ENCODE measurements at places on chromosomes 16 and 17.

DNA sequence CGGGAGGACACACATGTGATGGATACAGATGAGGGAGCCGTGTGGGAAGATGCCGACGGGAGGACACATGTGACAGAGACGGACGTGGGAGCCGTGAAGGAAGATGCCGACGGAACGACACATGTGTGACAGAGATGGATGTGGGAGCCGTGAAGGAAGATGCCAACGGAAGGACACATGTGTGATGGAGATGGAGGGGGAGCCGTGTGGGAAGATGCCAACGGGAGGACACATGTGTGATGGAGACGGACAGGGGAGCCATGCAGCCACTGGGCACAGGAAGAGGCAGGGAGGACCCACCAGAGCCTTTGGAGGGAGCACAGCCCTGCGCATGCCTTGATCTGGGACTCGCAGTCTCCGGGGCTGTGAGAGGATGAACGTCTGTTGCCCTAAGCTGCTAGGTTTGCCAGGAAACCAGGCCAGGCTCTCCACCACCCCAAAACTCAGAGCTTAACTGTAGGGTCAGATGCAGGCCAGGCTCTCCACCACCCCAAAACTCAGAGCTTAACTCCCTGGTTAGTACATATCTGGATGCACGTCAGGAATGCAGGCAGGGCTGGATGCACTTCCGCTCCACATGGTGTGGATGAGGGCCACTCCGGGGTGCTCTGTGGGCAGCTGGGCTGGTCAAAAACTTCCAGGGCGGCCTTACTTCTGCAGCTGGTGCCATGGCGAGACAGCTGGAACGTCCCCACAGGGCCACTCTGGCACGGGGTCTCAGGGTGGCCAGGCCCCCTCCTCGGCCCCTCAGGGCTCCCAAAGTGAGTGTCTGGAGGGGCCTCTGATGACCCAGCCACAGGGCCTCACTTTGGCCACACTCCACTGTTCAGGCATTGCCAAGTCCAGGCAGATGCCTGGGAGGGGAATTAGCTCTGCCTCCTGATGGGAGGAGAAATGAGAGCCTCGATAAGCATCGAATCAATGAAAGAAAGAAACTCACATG is 47.7 kb upstream of the ZNF469 start:
- DNase-seq = no peak

DNA sequence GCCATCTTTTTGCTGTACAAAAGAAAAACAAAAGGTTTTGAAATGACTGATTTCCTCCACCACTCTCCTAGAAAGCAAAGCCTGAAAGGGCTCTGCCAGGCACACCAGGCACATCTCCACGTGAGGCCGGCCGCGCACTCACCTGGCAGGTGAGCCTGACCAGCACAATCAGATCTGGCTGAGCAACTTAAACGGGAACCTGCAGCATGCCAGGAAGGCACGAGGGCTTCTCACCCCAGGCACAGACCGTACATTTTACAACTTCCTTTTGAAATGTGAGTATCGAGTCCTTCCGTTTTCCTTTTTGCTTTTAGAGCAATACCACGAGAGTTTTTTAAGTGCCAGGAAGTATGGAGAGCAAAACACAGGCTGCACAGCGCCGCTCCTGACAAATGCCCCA is 22.5 kb downstream of the SLC38A10 start:
- no peak for DNase-seq

- no peak for DNase-seq
Measured at GRCh38 chr17:28774206-28774605, 30.4 kb downstream of the TRAF4 start.

- DNase-seq = no peak
Measured at GRCh38 chr17:51298508-51299371, 38.4 kb downstream of the UTP18 start.

GRCh38 chr17:49890077-49890821 is 42.4 kb upstream of the TAC4 start:
- no peak for DNase-seq

GRCh38 chr16:70253291-70254106 is 1.8 kb upstream of the EXOSC6 start:
- DNase-seq = no peak

GRCh38 chr16:3304370-3304769 is 860 bp downstream of the TIGD7 start:
- DNase-seq = no peak

DNA sequence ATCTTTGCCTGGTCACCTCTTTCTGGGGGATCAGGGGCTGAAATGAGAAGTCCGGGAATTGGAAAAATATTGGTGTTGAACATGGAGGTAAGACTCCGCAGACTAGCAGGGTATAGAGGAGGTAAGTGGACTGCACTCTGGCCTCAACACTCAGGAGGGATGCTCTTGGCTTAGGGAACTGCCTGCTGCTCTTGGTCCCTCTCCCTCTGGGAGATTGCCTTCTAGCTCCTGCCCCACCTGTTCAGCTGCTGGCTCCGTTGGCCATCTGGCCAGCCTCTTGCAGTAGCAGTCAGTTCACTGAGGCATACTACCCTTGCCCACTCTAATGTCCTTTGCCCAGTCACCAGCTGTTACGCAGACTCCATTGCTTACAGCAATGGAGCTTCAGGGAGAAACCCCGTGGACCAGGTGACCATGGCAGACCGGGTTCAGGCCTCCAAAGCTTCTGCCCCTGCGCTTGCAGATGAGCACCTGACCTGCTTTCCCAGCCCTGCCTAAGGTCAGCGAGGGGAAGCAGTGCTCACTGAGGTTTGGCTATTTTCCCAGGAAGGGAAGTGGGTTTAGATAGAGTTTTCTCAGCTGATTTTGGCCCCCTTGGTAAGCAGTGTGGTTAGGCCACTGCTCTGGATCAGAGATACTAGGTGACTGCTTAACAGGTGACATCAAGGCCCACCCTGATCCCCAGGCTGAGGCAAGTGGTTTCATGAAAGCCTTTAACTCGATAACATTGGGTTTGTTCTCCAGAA is 11.9 kb downstream of the CDK5RAP3 start:
- no peak for DNase-seq

DNA sequence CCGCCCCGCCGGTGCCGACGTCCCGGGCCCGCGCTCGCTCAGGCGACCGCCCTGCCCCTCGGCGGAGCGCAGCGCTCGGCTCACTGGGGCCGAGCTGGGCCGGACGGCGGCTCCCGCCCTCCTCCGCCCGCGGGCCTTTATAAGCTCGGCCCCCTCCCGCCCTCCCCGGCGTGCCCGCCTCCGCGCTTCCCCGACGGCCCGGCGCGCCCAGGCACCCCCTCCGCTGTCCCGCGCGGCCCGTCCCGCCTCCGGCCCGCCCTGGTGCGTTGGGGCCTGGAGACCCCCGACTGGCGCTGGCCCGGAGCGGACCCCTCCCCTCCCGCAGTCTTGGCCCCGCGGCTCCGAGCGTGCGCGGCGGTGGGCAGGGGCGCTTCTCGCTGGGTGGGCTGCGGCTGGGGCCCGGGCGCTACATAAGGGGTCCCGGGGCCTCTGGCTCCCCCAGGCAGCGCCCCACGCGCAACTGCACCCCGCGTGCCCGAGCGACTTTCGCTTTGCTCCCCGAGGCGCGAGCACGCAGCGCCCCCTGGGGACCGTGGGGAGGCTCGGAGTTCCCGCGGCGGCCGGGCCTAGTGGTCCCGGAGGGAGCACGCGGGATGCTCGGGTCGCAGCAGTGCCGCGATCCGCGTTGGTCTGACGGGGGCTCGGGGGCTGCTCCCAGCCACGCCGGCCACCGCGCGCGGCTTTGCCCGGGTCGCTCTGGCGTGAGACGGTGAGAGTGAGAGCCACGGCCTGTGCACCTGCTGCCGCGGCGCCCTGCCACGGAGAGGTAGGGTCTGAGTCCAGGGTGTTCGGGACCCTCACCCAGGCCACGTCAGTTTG is at the start of gene PIEZO1:
Gene PIEZO1 (minus strand): TSS at position 115 of the 819 bp plus-strand sequence. CDS start 256 bp downstream, outside the sequence.
- no peak for DNase-seq

GRCh38 chr17:4357030-4357628 is 9.3 kb downstream of the UBE2G1 start:
- DNase-seq = no peak

- no peak for DNase-seq
Measured at GRCh38 chr17:42027590-42027889, 7.7 kb downstream of the NKIRAS2 start.
